ENCODE measurements at places on chromosomes 16 and 17. TPM values are rescaled to one million over a fixed set of nuclear protein-coding genes. Genes with fewer than 3 reads are reported as not detected.

The ACSM2A gene
- total RNA-seq = not detected

The KRTAP16-1 gene
- total RNA-seq = not detected

The TCAP gene
- 1.4 TPM for total RNA-seq

The CTF1 gene
- total RNA-seq = 0.18 TPM

The KRT40 gene
- total RNA-seq = not detected

The ZNF598 gene
- 60.7 TPM for total RNA-seq

The RTN4RL1 gene
- 3.4 TPM for total RNA-seq

The PPP1R27 gene
- 0.10 TPM for total RNA-seq

The CCL7 gene
- 0.12 TPM for total RNA-seq

The GPRC5B gene
- total RNA-seq = 26.3 TPM

The TMEM98 gene
- total RNA-seq = 48.0 TPM

The SOX8 gene
- 1.4 TPM for total RNA-seq

The RGS11 gene
- total RNA-seq = 4.5 TPM

The TMIGD1 gene
- total RNA-seq = not detected

The SMIM36 gene
- total RNA-seq = not detected

The TLCD1 gene
- total RNA-seq = 31.9 TPM

The CCR7 gene
- 1.0 TPM for total RNA-seq

The CPNE2 gene
- 47.9 TPM for total RNA-seq

The KRTAP17-1 gene
- total RNA-seq = not detected

The KRTAP4-9 gene
- not detected for total RNA-seq

The KRT39 gene
- not detected for total RNA-seq

The METTL2A gene
- 28.2 TPM for total RNA-seq

The MT1F gene
- 13.0 TPM for total RNA-seq

The CIBAR2 gene
- not detected for total RNA-seq

The BTBD17 gene
- total RNA-seq = not detected

The SLC25A19 gene
- total RNA-seq = 17.8 TPM

The CCL14 gene
- not detected for total RNA-seq

The EFCAB5 gene
- 0.46 TPM for total RNA-seq

The BRIP1 gene
- 3.1 TPM for total RNA-seq

The AGRP gene
- total RNA-seq = not detected

The NPIPA5 gene
- 0.29 TPM for total RNA-seq

The RFNG gene
- total RNA-seq = 16.5 TPM

The HS3ST3A1 gene
- total RNA-seq = 0.13 TPM

The USP32 gene
- total RNA-seq = 35.8 TPM

The MEOX1 gene
- not detected for total RNA-seq

The EIF3C gene
- total RNA-seq = 359 TPM

The SKA2 gene
- total RNA-seq = 98.6 TPM

The SLC16A5 gene
- 35.9 TPM for total RNA-seq

The KRT33B gene
- total RNA-seq = not detected

The KCNJ2 gene
- 0.09 TPM for total RNA-seq

The HOXB1 gene
- total RNA-seq = not detected

The SLC13A5 gene
- 0.10 TPM for total RNA-seq

The SLC46A1 gene
- 19.5 TPM for total RNA-seq

The CCL16 gene
- total RNA-seq = not detected

The ZC3H7A gene
- 26.0 TPM for total RNA-seq

The MYH3 gene
- total RNA-seq = 1.4 TPM
